Right renal cortex interstitium (tissue), 3 donors: ENCODE measurements at places on chromosomes 1 and 21.

DNA sequence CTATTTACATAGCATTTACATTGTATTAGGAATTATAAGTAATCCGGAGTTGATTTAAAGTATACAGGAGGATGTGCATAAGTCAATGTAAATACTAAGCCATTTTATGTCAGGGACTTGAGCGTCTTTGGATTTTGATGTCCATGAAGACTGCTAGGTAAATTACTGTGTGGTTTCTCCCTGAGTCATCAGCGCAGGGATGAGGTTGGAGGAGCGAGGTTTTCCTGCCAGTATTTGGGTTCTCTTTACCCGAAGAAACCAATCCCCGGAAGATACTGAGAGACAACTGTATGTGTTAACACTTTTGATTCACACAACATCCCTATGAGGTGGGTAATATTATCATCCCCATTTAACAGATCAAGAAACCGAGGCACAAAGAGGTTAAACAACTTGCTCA lies 29.3 kb downstream of the BATF3 start:
- DNase-seq: no peak

GRCh38 chr1:202010180-202011015 lies at the start of gene ELF3:
ELF3 (plus strand) TSS chr1:202010587; CDS start chr1:202011137, 550 bp downstream.
- DNase-seq: peak; percentile 62

DNA sequence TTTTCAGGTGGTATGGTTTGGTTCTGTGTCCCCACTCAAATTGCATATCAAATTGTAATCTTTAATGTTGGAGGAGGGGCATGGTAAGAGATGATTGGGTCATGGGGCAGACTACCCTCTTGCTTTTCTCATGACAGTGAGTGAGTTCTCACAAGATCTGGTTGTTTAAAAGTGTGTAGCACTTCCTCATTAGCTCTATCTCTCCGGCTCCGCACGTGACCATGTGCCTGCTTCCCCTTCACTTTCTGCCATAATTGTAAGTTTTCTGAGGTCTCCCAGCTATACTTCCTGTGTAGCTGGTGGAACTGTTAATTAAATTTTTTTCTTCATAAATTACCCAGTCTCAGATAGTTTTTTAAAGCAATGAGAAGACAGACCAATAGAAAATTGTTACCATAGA lies 843.2 kb downstream of the AMY1C start:
- no peak for DNase-seq

DNA sequence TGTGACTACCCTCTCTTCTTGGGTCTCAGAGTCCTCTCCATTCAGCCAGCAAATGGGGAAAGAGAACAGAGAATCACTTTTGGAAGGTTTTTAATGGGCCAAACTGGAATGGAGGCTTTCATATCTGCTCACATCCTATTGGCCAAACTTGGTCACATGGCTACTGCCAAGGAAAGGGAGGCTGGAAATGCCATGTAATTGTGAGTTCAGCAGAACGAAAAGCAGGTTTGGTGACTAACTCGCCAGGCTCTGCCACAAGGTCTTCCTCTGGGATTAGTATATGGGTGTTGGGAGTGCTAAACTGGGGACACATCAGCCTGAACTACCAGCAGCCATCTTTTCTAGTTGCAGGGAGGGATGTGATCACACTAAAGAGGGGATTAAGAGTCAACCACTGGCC lies 19.2 kb downstream of the RD3 start:
- DNase-seq: no peak

DNA sequence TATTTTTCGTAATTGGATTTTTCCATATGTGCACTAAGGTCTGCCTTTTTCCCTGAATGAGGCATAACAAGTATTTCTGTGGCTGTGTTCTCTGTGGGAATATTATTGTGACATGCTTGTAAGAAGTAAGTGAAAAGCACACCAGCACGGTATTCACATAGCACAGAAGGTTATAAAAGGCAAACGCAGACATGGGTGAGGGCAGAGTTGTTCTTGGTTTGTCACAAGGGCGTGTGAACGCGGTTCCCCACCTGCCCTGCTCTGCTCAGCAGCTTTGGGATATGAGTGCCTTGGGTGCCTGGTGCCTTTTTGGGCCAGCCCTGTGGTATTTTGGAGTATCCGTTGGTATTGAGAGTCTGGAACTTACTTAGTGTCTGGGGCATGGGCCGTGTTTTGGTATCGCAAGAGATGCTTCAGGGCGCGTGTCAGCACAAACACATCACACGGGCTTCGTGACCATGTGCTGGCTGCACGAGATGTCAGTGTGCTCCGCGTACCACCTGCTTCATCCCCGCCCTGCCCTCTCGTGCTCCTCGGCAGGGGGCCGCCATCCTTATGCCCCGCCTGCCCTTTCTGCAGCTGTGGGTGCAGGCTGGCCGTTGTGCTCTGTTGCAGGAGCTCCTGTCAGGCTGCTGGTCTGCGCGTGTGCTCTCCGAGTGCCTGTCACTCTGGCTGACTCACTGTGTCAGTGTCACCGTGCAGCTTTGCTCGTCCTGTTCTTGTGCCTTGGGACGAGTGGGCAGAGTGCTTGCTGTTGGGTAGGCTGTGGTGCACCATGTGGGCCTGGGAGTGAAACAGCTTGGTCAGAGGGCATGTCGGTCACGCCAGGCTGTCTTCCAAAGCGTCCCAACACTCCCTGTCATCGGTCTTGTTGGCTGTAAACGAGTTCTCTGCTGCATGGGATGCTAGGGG lies 15.0 kb downstream of the SKI start:
- DNase-seq: no peak

DNA sequence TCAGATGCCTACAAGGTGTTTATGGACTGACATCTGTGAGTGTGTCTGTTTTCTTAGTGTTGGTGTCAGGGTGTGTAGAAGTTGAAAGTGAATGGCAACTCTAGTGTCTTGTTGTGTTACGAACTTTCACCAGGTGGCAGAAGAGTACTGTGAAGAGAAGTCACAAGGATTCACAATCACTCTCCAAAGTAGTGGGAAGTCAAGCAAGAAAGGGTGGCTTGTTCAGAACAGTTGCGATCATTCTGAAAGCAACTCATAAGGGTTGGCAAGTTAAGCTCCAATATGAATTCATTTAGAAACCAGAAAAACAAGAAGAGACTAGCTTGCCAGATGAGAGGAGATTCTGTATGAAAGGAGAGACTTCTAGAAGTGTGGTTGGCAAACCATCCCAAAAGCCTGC lies 86.1 kb downstream of the FASLG start:
- peak; percentile 27 for DNase-seq

- no peak for DNase-seq
These were observed 3.9 kb downstream of the BCAR3 start for GRCh38 chr1:93677729-93678128.

DNA sequence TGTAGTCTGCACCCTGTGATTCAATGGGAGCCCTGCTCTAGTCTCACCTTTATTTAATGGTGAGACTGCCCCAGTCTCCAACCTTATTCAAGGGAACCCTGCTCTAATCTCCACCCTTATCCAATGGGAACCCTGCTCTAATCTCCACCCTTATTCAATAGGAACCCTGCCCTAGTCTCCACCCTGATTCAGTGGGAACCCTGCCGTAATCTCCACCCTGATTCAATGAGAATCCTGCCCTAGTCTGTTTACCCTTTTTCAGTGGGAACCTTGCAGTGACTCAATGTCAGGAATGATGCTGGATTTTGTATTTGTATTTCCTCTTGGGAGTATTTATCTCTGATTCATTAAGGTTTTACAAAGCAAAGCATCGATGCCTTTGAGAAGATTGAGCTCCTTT lies 39.5 kb downstream of the TRPM2 start:
- no peak for DNase-seq

DNA sequence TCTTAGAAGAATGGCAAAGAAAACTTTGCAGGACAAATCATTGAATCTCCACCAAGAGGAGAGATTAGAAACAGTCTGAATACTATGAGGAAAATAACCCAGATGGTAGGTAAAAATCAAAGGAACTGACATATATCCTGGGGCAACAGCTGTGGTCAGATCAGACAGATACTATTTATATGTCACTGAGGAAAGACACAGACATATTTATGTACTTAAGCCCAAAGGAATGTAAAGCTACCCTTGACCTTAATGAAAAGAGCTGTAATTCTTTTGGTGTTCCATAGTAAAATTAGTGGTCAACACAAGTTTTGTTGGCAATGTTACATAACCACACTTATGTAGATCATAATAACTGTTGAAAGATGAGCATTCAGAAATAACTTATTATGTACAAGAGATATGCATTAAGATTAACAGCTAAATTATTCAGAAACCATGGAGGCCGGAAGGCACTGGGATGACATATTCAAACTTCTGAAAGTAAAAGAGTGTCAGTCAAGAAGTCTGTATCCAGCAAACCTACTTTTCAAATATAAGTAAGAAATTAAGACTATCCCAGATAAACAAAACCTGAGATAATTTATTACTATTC lies 166.1 kb upstream of the SAMSN1 start:
- DNase-seq: no peak

DNA sequence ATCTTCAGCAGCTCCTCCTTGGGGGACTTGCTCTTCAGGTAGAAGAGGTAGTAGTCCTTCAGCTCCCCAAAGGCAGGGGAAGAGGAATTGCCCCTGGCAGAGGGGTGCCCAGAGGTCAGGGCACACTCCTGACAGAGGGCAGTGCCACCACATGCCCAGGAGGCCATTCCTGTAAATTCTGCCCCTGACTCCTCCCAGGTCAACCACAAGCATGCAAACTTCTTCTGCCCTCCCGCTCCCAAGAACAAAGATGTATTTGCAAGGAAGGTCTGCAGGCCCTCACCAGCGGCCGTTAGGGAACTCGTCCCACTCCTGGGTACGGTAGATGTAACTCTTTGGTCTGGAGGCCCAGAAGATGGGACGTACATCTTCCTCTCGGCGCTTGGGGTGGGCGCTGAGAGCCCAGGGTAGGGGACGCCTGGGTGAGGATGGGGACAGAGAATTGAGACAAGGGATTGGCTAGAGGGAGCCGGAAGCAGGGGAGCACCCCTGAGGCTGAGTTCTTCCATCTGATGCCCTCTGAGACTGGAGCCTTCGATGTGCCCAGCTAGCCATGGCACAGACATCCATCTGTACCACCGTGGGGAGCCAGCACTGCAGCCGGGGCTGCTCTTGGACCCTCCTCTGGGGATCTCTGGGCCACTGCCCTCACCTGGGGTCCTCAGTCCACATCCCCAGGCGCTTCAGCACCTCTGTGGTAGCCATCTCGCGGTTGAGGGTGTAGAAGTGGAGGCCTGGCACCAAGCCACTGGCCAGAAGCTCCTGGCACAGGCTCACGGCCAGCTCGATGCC lies 11.1 kb downstream of the MTHFR start:
- no peak for DNase-seq

DNA sequence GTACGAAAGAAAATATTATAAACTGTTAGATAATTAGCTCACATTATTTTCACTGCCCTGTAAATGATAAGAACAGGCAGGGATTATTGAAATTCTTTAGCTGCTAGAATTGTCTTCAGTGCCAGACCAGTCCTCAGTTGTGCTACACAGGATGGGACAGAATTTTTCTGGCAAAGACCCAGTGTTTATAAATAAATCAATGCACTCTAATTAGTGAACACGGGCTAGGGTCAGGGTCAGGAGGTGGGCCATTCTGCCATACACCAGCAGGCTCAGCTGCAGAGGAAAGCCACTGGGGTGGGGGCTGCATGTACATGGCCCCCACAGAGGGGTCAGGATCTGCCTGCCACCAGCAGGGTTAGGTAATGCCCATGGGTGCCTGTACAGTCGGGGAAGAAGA lies 6.4 kb downstream of the BCAR3 start:
- no peak for DNase-seq
